CD4-positive, alpha-beta T cell treated with Interleukin-4 for 1 hour (primary cell): ENCODE measurements at places on chromosomes 12 and 14.

GRCh38 chr12:111436266-111436665, 30.5 kb downstream of the SH2B3 start:
- DNase-seq: no peak

GRCh38 chr14:58455593-58456265, 28.2 kb downstream of the KIAA0586 start:
- no peak for DNase-seq

DNA sequence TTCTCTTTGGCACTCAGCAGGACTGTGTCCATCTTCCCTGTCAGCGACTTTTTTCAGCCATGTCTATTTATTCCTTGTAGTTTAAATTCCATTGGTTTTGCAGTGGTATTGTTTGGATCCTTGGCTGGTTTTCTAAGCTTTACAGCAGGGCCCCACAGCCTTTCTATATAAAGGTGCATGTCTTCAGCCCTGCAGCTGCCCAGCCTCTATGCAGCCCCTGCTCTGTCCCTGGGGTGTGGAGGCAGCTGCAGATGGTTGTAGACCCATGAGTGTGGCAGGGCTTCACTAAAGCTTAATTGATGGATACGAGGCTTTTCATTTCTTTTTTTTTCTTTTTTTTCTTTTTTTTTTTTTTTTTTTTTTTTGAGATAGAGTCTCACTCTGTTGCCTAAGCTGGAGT, 29.7 kb downstream of the SFSWAP start:
- no peak for DNase-seq

DNA sequence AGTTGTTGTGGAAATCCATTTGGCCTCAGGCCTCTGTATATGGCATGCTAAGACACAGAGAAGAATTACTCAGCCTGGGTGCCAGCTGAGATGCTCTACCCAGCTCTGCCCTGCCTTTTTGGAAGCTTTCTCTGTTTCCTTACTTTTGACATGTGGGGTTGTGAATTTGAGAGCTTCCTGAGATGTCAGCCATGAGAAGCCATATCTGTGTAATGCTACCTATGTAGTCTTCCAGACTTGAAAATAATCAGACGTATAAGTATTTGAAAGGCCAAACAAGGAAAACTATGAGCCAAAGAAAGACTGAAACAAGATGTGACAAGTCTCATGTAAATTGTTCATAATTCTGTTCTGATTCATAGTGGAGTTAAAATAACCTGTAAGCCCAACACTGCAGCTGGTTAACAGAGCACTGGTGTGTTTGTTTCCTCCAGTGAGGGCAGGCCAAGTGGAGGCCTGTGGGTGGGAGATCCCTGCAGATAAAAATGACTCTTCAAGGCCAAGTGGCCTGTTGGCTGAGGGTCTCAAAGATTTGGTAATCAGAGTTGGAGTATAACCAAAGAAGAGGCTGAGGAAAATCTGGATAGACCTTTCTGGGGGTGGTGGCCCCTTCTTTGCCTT, 94.0 kb downstream of the TMX1 start:
- no peak for DNase-seq

DNA sequence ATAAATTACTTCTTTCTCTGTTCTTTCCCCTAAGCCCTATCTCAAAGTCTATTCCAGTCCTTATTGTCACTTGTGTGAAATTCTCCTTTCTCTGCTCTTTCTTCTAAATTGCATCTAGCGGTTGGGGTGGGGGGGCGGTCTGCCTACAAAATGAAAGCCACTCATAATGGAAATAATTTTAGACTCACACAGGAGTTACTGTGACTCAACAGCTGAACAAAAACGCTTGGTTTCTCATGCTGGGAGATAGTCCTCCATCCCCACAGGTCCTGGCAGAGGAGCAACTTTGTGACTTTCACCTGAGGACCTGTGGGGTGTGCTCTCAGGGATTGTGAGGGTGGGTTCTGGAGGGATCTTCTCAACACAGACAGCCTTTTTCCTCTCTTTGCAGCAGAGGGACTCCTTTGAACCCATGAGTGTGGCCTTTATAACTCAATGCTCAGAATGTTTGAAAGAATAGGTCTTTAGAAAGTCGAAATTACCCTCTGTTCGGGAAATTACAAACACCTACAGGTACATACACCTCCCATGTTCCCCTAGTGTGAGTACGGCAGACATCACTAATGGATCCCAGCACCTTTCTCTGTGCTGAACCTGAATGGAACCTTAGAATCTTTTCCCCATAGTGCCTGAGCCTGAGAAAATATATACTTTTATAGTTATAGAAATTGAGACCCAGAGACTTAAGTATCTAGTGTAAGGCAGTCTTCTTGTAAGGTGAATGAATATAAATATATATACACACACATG, 109.7 kb downstream of the CHST11 start:
- DNase-seq: no peak

GRCh38 chr12:46518729-46519128, 146.2 kb upstream of the SLC38A2 start:
- DNase-seq: no peak

GRCh38 chr12:103013741-103014300, 56.3 kb downstream of the ASCL1 start:
- no peak for DNase-seq

- DNase-seq: no peak
These were observed 75.5 kb upstream of the CAND1 start for GRCh38 chr12:67193704-67194103.

- no peak for DNase-seq
These were observed 44.1 kb downstream of the SMIM41 start for GRCh38 chr12:52123487-52124186.

- no peak for DNase-seq
These were observed 141.9 kb upstream of the PLEKHG7 start for GRCh38 chr12:92560713-92561542.

DNA sequence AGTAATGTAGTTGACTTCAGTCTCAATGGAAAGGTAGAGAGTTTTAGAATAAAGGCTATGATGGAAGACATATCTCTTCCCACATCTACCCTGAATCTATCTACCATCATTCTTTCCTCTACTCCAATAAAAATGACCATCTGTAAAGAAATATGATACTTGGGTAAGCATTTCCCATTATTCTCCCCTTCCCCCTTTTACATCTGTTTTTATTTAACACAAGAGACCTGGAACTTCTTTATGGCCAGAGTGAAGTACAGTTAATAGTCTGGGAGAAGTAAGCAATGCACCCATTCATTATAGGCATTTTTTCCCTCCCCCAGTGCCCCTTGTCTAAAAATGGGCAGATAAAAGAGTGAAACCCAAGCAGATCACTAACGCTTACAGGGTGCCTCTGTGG, 6.5 kb downstream of the TPH2 start:
- no peak for DNase-seq

- no peak for DNase-seq
These were observed 179.3 kb downstream of the PCNX1 start for GRCh38 chr14:71086567-71086966.

GRCh38 chr12:58860788-58861240, 59.5 kb downstream of the LRIG3 start:
- no peak for DNase-seq

GRCh38 chr12:104462931-104463339, 6.2 kb downstream of the CHST11 start:
- DNase-seq: peak; percentile 76

- no peak for DNase-seq
These were observed 25.9 kb downstream of the EPS8 start for GRCh38 chr12:15763328-15763727.

GRCh38 chr12:27733052-27733656, 22.5 kb downstream of the MRPS35 start:
- peak; percentile 45 for DNase-seq

DNA sequence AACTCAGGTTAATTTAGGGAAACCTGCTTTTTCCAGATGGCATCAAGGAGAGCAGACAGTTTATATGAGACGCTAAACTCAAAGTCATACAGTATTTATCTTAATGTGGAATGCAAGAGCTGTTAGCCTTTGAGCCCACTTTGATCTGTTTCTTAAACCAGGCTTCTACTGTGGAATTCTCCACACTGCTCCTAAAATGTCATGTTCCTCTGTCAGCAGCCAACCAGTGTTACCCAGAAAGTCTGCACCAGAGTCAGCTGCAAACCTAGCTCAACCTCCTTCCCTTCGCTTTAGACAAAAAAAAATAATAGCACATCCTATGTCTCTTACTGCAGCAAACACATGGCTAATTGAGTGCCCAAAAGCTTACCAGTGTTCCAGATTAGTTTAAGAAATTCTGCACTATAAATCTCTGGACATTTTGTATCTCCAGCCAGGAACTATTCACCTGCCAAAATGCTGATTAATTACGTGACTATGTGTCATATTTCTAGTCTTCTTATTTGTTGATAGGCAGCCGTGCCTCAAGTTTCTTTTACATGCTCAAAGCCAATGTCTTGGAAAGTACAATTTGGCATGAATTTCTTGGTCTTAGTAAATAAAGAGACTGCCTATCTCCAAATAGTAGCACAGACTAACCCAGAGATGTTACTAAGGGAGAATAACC, 21.8 kb downstream of the ARMH4 start:
- no peak for DNase-seq

GRCh38 chr14:32471181-32471580, 142.1 kb downstream of the AKAP6 start:
- DNase-seq: no peak

DNA sequence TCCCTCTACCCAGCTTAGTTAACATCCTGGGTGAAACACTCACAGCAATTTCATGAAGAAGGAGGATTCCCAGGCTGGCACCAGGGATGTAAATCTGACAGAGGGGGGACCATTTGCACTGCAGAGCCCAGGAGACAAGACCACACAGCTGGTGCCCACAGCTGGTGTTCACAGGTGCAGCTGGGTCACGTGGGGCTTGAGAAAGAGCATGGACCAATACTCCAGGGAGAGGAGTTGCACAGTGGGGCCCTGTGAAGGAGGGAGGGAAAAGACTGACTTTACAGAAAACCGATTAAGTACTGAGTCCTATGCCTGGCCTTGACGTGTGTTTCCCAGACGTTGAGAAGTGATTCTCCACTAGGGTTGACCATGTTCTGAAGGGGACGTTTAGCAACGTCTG, 1316.7 kb upstream of the TMEM132C start:
- DNase-seq: no peak

GRCh38 chr12:11724888-11725311, 75.4 kb downstream of the ETV6 start:
- DNase-seq: no peak

- no peak for DNase-seq
These were observed 72.0 kb upstream of the RESF1 start for GRCh38 chr12:31887109-31887811.

GRCh38 chr12:76084863-76085519, 506 bp upstream of the NAP1L1 start:
- DNase-seq: peak; percentile 67

- DNase-seq: no peak
These were observed 36.8 kb downstream of the ANKRD9 start for GRCh38 chr14:102472791-102473150.

DNA sequence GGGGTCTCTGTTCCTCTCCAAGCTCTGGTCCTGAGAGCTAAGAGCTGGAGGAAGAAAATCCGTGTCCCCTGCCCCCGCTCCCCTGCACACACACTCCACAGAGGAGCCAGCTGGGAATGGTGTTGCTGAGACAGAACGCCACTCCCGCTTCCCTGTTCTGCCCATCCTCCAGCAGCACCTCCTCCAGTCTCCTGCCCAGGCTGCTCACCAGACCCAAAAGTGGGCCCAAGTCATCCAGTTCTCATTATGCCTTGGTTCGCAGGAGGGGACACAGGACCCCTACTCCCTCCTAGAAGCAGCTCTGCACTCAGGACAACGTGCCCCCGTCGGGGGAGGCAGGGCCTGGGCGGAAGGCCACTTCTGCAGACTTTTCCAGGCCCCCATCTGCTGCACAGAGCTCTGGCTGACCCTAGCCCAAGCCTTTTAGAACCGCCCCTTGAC, 830 bp upstream of the TRMT61A start:
- no peak for DNase-seq

- no peak for DNase-seq
These were observed 59.4 kb downstream of the ADGRD1 start for GRCh38 chr12:131013118-131013517.

GRCh38 chr12:43273467-43273866, 278.5 kb downstream of the ADAMTS20 start:
- DNase-seq: no peak

- DNase-seq: no peak
These were observed 11.8 kb downstream of the RNFT2 start for GRCh38 chr12:116749884-116750283.

DNA sequence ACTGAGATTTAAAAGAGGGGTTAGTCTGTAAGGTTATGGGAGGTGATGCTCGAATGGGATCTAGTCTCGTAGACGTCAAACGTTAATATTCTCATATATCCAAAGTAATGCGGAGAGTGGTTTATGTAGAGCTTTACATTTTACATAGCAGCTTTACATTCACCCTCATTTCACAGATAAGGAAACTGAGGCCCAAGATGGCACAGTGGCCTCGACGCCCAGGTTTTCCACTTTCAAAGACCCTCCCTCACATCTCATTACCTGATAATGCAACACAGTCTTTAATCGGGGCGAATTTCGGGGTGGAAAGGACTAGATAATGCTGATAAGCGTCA, 450 bp upstream of the TDG start:
- no peak for DNase-seq

DNA sequence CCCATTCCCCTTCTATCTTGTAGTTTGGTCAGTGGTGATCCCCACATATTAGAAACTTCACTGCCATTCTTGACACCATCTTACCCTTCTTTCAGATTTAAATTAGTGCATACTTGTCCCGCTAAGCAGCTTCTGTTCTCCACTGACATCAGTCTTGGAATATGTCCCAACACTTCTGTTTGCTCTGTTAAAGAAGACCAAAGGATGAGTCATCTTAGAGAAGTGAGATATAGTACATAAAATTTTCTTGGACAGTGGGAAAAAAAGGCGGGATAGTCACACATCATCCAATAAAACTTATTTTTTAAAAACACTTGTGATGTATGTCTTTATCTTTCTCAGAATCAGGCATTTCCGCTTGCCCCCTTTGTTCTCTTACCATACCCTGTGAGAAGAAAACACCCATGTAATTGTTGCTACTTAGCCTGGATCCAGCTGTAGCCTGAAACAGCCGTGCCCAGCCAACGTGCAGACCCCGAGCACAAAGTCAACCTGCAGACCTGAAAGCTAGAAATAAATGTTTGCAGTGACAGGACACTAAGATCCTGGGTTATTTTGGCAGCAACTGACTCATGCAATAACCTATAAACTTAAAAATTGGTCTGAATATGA, 100.1 kb upstream of the PDE3A start:
- DNase-seq: no peak

- no peak for DNase-seq
These were observed 775.0 kb downstream of the DIO2 start for GRCh38 chr14:79436335-79436734.

GRCh38 chr14:88106377-88106776, 101.4 kb downstream of the GPR65 start:
- DNase-seq: no peak

DNA sequence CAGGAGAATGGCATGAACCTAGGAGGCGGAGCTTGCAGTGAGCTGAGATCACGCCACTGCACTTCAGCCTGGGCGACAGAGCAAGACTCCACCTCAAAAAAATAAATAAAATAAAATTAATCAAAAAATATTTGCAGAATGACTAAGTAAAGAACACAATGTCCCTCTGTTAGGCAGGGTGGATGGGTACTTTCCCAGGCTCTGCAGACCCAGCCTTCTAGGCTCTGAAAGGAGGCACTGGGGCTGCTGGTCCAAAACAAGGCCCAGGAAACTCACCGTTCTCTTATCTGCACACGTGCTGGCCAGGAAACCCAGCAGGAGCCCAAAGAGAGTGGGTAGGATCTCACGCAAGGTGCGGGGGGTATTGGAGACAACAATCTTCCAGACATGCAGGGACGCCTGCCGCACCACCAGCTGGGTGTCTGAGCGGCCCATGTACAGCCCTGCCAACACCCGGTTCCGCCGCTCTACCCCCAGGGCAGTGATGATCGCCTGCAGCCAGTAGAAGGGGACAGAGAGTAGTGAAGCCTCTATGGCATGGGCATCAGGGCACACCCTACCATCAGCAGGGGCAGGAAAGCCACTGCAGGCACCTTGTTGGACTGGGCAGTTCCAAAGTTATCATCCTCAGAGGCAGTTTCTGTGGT, 25.8 kb upstream of the RAB35 start:
- DNase-seq: no peak
